Hepatic stellate cell (primary cell): ENCODE measurements at places on chromosomes 6 and 20.

DNA sequence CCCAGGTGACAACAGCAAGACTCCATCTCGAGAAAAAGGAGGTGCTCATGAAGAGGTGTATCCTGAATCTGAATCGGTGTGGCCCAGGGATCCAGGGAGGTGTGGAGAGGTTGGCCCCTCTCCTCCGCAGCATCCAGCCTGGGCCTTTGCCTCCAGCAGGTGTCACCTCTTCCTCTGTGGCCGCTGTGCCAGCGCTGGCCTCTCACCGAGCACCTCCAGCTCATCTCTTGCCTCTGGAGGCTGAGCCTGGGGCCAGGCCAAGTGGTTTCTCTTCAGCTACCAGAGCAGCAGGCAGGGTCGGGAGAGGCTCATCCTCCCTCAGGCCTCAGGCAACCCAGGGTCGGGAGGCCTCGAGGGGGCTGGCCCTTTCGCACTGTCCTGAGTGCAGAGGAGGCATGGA lies 1.2 kb upstream of the COL20A1 start:
- no peak for DNase-seq

DNA sequence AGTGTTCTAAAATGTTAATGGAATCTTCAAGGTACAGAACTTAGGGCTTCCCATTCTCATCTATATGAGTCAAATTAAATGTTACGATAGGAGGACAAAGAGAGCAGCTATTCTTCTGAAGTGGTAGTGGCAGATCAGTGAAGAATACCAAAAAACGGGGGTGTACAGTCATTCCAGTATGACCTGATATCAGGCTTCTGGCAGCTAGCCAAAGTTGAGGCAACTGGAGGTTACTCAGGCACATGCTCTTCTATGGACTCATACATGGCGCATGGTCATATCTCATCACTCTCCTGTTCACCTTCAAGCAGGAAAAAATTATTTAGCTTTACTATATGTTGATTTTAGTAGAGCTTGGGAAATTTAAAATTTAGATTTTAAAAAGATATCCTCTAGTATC lies 1608.8 kb downstream of the GRIK2 start:
- DNase-seq, result no peak

- no peak for DNase-seq
These were observed 30.1 kb upstream of the MAFB start for GRCh38 chr20:40718982-40719729.

- DNase-seq, result no peak
These were observed 4.0 kb downstream of the MANBAL start for GRCh38 chr20:37293301-37293943.

- no peak for DNase-seq
These were observed 233.0 kb downstream of the ERMARD start for GRCh38 chr6:169984181-169985120.

GRCh38 chr6:110884321-110884720 lies 9.7 kb downstream of the AMD1 start:
- no peak for DNase-seq

DNA sequence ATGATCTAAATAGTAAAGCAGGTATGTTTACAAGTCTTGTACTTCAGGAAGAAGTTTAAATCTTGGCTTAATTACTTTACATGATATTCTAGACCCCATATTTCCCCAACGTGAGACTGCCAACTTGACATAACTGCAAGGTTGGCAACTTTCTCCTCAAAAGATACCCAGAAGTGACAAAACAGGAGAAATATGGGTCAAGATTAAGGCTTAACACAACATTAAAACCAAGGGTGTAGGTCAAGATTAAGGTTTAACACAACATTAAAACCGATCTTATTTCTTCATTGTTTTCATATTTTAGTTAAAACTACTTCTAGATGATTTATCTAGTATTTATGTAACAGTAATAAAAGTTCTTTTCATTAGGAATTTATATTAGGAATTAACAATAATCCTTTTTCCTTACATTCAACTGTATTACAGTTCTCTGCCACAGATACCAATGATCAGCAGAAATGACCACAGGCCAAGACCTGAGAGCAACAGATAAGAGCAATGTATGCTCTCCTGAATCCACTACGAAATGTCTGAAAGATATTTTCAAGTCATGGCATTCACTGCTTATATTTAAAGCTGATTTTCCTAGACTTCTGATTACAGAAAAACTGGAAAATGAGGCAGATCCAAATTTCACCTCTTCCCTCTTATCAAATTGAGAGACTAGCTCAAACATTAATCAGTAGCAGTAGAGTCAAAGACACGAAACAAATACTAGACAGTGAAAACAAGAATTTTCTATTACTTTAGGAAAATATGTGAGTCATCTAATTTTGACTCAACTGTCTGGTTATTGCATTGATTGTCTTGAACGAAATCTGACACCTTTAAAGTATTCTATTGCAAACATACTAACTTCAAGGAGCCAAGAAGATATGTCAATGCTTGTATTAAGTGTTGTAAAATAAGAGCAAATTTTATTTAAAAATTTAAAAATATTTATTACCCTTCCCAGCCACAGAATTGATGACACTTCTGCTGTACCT lies 72.3 kb downstream of the RNGTT start:
- no peak for DNase-seq

DNA sequence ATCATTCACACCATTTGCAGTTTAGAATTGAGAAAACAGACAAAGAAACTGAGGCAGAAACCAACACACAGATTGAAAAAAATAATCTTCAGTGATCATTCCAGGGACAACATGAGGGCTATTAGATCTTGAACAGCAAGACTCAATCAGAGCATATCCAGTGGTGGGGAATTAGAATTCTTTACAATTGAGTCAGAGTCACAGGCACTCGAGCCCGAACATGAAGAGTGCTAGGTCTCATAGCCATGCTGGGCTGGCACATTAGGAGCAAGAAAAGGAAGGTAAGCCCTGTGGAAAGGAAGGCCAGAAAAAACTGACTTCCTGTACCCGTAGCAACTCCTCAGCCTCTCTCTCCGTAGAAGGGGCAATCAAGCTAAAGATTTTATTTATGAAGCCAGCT lies 419.9 kb downstream of the HAO1 start:
- DNase-seq, result no peak

DNA sequence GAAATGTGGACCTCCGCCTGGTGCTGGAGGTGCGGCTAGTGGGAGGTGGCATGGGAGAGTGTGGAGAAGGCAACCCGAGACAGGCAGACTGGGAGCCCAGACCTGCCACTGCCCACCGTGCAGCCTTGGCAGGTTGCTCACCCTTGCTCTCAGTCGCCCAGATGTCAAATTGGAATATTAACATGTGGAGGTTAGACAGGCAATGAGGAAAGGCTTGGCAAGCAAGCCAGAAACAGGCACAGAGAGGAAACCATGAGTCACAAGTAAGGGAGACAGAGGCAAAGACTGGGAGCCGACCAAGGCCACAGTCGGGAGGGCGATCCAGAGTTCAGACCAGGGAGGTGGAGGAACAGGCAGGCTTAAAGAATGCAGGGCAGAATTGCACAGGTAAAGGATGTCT lies 178.2 kb downstream of the FOXC1 start:
- peak; percentile 13 for DNase-seq

GRCh38 chr20:3875378-3875974 lies 13.7 kb upstream of the PANK2 start:
- DNase-seq, result no peak

- DNase-seq, result no peak
These were observed 197.6 kb downstream of the KHDC1L start for GRCh38 chr6:73027691-73028090.

GRCh38 chr6:36268478-36269275 lies 1.2 kb upstream of the PNPLA1 start:
- peak; percentile 35 for DNase-seq

DNA sequence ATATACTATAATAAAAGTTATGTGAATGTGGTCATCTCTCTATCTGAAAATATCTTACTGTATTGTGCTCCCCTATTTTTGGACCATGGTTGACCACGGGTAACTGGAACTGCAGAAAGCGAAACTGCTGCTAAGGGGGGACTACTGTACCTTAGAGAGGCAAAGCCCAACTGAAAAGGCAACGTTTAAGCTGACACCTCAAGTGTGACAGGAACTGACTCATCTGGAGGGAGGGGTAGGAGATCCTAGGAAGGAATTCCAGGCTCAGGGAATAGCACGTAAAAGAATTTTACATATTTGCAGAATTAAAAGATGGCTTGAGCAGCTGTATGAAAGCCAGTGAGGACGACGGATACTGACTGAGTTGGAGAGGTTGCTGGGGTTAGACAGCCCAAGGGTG lies 34.8 kb downstream of the ELOVL2 start:
- peak; percentile 47 for DNase-seq

- no peak for DNase-seq
These were observed 16.9 kb upstream of the SLC16A10 start for GRCh38 chr6:111070105-111071005.

DNA sequence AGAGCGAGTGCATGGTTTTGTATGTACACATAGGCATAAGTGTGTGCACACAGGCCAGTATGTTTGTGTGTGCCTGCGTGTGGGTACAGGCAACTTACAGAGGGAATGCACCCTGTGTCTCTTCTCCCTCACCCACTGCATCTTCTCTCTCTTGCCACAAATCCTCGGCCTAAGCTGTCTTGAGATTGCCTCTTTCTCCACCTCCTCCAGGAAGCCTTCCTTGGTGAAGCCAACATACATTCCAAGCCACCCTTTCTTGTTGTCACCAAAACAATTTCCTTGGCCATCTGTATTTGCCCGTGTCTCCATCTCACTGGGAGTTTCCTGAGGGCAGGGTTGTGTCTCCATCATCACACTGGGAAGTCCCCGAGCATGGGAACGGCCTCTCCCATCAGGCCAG lies 29.8 kb upstream of the MLN start:
- no peak for DNase-seq

GRCh38 chr6:36345681-36346466 lies 9.2 kb upstream of the BNIP5 start:
- DNase-seq, result no peak

GRCh38 chr20:52402950-52403349 lies 211.4 kb upstream of the ZFP64 start:
- DNase-seq, result no peak

- no peak for DNase-seq
These were observed 455.7 kb downstream of the CD83 start for GRCh38 chr6:14573267-14573666.

DNA sequence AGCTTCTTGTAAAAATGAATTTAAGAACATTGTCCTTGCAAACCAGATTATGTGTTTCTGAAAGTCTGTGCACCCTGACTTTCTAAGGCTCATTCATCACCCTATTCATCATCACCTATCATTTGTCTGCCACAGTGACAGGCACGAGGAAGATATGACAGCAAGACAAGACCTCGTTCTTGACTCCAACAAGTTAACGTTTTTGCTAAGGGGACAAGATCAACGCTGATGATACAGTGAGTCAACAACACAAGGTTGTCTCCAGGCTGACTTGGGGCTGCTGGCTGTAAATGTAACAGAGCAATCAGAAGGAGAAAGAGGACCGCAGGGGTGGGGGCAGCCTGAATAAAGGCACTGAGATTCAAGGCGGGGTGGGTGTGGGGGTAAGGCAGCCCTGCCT lies 94.2 kb downstream of the FOXC1 start:
- no peak for DNase-seq

GRCh38 chr6:5956939-5957338 lies 49.8 kb downstream of the NRN1 start:
- no peak for DNase-seq

DNA sequence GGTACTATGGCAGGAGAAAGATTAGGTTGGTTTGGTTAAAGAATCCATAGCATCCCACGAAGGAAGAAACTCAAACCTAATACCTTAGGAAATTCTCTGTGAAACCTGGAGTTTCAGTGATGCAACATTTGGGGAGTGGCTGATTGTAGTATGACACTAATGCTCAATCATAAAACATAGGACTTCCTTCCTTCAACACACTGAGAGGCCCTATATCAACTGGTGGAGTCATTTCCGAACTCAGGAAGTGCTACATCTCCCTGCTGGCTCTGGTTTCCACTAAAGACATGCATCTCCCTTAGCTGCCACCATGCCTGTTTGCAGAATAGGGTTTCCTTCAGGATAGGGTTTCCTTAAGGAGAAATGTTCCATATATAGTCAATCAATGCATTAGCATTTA lies 5.2 kb upstream of the MANEA start:
- no peak for DNase-seq

- DNase-seq, result no peak
These were observed 278.2 kb downstream of the CDC5L start for GRCh38 chr6:44665683-44666082.

DNA sequence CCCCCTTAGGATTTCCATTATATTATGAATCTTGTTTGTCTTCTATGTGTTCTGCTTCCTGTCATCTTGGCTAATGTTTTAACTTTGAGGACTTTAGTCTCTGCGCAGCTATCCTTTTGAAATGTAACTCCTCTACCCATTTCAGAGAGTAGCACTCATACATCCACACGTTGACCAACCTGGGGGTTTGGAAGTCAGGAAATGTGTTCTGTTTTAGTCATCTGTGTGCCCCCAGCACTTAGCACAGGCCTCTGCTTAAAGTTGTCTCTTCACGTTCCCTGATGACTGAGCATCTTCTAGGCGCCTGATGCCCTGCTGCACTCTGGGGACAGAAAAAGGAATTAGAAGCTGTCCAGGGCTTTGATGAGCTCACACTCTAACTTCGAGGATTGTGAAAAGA lies 47.9 kb downstream of the HMGN3 start:
- DNase-seq, result no peak

- DNase-seq, result peak; percentile 15
These were observed 38.4 kb upstream of the ARHGAP18 start for GRCh38 chr6:129748212-129748900.

DNA sequence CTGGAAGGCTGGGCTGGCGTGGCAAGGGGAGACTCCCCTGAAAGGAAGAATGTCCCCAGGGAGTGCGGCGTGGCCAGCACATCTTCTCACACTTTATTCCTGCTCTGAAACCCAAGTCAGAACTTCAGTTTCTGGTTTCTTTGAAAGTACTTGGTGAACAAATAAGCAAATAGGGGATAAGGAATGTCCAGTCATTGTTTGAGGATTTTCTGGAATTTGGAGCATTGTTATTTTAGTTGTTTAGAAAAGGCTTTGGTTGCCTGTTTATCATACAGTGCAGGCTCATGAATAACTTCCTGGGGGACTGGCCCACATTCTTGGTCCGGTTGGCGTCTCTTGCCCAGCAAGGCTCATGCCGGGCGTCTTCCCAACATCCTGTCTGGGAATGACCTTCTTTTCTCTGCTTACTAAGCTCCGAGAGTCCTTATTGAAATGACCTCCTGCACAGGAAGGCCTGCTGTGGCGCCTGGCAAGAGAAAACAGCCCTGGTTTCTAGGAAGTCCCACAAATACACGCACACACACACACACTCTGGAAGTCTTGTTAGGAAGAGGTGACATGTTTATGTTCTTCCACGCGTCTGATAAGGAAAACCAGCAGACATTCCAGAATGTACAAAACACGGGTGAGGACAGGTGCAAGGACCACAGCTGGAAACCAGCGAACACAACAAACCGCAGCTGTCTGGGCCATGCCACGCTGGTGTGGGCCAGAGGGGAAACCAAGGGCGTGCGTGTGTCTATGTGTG lies 71.9 kb downstream of the TMEM170B start:
- peak; percentile 76 for DNase-seq
